ENCODE measurements at places on chromosomes 2 and 18.
A peak's percentile ranks its signal among the peaks of the same experiment; 100 is the strongest.

GRCh38 chr18:34631093-34631966 lies 78.8 kb upstream of the DTNA start:
- no peak for DNase-seq

- DNase-seq, result no peak
Measured at GRCh38 chr2:196504788-196505187, 134.7 kb upstream of the CCDC150 start.

GRCh38 chr2:45330637-45331409 lies 280.2 kb downstream of the SRBD1 start:
- DNase-seq, result no peak

DNA sequence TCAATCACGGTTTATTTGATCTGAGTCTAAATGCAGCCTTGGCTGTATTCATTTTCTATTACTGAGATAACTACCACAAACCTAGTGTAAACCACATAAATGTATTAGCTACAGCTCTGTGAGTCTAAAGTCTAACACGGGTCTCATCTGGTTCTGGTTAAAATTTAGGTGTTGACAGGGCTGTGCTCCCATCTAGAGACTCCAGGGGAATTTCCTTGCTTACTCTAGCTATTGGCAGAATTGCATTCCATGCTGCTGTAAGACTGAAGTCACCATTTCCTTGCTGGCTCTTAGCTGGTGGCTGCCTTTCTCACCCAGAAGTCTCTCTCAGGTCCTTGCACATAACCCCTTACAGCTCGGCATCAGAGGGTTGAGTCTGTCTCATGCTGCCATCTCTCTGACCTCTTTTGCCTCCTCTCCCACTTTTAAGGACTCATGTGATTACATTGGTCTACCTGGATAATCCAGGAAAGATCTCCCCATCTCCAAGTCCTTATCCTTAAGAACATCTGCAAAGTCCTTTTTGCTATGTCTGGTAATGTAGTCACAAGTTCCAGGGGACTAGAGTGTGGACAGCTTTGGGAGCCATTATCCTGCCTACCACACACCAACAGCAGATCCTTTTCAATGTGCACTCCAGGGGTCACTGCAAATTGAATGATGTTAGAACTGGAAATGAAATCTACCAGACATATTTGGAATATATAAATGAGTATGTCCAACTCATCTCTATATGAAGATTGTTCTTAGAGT lies 207.0 kb upstream of the AGAP1 start:
- DNase-seq, result no peak

DNA sequence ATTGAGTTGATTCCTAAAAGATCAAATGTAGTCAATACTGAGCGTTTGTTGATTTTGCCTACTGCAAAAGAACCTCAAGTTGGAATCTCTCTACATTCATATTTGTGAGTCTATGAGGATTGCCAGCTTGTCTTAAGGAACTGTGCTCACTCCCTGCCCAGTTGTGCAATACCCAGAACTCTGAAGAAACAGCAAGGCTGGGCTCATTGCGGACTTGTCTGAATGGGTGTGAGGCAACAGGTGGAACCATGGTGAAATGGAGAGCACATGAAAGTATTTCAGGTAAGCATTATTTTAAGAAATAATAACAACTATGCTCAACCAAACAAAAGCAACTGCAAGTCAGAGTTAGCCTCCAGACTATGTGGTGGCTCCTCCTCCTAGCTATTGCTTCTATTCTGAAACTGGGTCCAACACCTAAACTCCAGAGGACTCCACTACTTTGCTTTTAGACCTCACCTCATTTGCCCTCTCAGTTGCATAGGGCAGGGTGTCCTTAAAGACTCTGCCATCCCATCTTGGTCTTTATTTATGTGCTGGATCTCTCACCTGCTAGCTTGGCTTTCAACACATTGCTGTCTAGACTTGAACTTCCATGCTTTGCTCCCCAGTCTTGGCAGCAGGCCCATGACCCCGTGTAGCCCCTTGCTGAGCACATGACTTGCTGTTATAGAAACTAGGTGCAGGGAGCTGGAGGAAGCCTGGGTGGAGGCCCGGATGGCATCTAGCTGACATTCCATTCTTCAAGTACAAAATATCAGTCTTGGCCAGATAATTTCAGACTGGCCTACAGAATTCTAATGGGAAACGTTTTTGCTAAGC lies 94.8 kb upstream of the ARL5A start:
- DNase-seq, result peak; percentile 8

DNA sequence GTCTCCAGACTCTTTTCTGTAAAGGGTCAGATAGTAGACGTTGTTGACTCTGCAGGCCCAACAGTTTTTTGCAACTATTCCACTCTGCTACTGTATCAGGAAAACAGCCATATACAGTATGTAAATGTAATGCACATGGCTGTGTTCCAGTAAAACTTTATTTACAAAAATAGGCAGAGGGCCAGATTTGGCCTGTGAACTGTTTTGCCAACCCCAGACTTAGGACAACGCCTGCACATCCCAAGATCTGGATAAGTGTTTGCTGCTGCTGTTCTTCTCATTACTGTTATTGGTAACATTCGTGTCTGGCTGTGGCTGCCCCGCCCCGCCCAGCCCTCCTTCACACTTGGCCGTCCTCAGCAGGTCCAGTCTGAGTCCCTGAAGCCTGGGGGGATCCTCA lies 94.6 kb upstream of the MCFD2 start:
- DNase-seq, result no peak

DNA sequence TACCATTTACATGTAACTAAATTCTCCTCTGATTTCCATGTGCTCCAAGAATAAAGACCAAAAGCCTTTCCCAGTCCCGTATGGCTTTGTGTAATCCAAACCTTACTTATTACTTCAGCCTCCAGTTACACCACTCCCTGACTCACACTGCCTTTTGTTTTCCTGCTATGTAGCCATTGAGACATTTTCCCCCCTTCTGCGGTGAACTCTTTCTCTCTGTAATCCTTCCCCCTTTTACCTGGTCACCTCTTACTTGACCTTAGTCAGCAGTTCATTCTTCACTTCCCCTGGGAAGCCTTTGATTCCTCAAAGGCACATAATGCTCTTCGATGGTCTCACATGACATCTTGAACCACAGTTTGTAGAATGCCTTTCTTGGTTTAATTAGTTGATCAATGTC lies 256.0 kb upstream of the FANCL start:
- DNase-seq, result no peak

DNA sequence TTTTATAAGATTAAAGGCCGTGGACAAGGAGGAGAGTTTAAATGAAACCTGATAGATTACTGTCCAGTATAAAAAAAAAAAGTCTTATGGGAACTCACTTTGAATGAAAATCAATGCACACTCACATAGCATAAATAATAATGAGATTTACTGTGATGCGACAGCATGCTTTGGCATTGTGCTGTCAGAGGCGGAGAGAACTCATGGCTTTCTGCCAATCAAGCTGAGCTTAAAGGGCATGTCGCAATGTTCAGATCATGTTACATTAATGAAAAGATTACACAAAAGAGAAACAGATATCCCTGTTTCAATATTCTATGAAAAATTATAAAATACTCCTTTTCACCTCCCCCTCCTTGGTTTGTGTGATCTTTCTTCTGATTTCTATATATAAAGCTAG lies 310.8 kb downstream of the ERBB4 start:
- no peak for DNase-seq

DNA sequence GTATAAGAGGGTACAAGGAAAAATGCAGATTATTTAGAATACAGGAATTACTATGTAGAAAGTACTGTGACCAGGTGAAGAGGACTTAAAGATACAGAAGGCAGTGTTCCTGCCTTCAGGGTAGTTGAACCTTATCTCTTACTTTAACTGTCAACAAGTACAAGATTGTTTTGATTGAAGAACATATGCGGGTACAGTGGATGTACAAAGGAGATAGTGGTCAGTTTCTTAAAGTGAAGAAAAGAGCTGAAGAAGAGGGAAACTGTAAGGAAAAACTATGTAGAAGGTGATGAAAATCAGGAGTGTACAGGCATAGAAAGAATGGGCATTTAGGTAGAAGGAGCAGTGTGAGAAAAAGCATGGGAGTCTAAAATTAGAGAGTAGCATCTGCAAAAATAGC lies 2.2 kb downstream of the RALBP1 start:
- DNase-seq, result peak; percentile 64

GRCh38 chr18:34691614-34692013 lies 18.5 kb upstream of the DTNA start:
- no peak for DNase-seq

GRCh38 chr2:129984426-129984825 lies 5.0 kb downstream of the RAB6C start:
- DNase-seq, result no peak

- no peak for DNase-seq
Measured at GRCh38 chr2:219082332-219082958, 21.7 kb upstream of the IHH start.

- DNase-seq, result no peak
Measured at GRCh38 chr2:235827585-235827992, 333.7 kb downstream of the AGAP1 start.

- no peak for DNase-seq
Measured at GRCh38 chr18:79314838-79315388, 80.8 kb upstream of the NFATC1 start.

- DNase-seq, result no peak
Measured at GRCh38 chr2:31660165-31660564, 79.4 kb upstream of the SRD5A2 start.

GRCh38 chr18:49279487-49279886 lies 181.0 kb downstream of the DYM start:
- no peak for DNase-seq

GRCh38 chr2:73970850-73971471 lies 13.7 kb upstream of the TET3 start:
- peak; percentile 98 for DNase-seq

- no peak for DNase-seq
Measured at GRCh38 chr2:226702376-226702775, 97.2 kb downstream of the IRS1 start.

GRCh38 chr2:137387044-137387443 lies 577.2 kb upstream of the HNMT start:
- DNase-seq, result no peak

DNA sequence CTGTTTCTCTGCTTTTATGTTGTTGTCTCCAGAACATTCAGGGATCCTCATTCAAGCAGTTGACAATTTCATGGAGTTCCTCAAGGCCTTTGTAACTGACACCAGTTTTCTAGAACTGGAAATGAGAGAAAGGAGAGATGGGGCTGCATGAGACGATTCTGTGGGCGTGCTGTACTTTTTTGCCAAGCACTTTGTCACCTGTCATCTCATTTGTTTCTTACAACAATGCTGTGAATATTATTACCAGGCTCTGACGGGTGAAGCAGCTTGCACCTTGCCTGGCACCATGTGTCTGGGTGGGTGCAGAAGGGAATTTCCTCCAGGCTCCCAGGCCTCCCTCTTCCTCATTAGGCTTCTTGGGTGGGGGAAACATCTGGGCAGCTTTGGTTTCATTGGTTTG lies 22.2 kb upstream of the ATOH8 start:
- DNase-seq, result no peak

DNA sequence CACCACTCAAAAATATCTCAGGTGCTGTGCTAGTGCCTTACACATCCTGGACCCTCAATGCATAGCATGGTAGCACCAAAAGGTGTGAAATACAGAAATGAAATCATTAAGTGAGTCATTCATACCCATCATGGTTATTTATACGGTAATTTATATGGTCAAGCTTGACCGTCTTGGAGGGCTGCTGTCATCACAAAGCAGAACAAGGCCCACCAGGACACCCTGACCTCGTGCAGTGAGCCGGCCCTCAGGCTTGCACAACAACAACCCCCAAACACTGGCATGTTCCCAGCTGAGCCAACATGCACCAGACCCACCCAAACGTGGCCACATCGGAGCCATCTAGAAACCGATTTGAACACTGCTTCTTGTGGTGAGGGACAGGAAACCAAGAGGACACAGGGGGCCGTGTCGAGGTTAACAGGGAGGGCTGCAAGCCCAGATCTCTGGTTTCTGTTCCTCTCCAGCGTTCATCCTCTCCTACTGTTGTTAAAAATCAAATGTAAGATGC lies 378.5 kb upstream of the ID2 start:
- peak; percentile 69 for DNase-seq

GRCh38 chr2:71929482-71929772 lies 218.2 kb downstream of the CYP26B1 start:
- DNase-seq, result no peak

DNA sequence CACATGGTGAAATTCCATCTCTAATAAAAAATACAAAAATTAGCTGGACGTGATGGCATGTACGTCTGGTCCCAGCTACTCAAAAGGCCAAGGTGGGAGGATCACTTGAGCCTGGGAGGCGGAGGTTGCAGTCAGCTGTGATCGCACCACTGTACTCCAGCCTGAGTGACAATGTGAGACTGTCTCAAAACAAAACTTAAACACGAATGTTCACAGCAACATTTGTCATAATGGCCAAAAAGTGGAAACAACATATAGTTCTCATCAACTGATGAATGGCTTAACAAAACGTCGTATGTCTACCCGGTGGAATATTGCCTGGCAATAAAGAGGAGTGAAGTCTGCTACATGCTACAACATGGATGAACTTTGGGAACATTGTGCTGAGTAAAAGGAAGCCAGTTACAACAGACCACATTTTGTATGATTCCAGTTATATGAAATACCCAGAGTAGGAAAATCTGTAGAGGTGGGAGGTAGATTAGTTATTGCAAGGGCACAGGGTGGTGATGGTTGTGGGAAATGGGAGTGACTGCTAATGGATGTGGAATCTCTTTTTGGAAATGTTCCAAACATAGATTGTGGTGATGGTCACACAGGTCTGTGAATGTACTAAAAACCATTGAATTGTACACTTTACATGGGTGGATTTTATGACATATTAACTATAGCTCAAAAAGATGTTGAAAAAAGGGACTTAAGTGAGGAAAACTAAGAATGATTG lies 478.2 kb downstream of the PTPRM start:
- no peak for DNase-seq

- DNase-seq, result no peak
Measured at GRCh38 chr2:107001964-107002696, 116.2 kb upstream of the ST6GAL2 start.

- DNase-seq, result no peak
Measured at GRCh38 chr2:160751021-160751420, 257.4 kb upstream of the RBMS1 start.

GRCh38 chr2:154291927-154292326 lies 406.6 kb upstream of the KCNJ3 start:
- no peak for DNase-seq

DNA sequence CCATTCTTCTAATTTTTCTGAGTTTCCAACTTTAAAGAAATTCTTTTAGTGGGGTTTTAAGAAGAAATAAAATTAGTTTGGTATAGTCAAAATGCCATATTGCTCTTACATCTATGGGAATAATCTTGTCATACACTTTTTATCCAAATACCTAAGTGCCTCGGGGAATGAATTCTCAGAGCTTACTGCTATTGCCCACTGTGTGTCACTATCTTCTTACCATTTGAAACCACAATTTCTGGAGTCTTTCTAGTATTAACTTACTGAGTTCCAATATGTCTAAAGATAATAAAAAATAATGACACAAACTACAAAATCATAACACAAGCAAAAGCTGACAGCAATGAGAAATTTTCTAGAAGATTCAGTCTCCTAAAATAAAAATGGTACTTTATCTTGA lies 23.7 kb upstream of the DNAH6 start:
- no peak for DNase-seq

Measured in hematopoietic multipotent progenitor cell treated with erythropoietin and hydrocortisone succinate and interleukin-3 and kit ligand, for 8 days (in vitro differentiated cells).